ENCODE measurements at places on chromosomes 5 and 9.
A peak's percentile ranks its signal among the peaks of the same experiment; 100 is the strongest.

GRCh38 chr5:27516437-27516836 is 478.1 kb upstream of the CDH9 start:
- DNase-seq = no peak

- DNase-seq = no peak
Measured at GRCh38 chr5:178189433-178189832, 2.3 kb upstream of the GMCL2 start.

- no peak for DNase-seq
Measured at GRCh38 chr9:18673179-18673578, 199.2 kb downstream of the ADAMTSL1 start.

- no peak for DNase-seq
Measured at GRCh38 chr5:56052735-56053134, 58.0 kb upstream of the IL6ST start.

DNA sequence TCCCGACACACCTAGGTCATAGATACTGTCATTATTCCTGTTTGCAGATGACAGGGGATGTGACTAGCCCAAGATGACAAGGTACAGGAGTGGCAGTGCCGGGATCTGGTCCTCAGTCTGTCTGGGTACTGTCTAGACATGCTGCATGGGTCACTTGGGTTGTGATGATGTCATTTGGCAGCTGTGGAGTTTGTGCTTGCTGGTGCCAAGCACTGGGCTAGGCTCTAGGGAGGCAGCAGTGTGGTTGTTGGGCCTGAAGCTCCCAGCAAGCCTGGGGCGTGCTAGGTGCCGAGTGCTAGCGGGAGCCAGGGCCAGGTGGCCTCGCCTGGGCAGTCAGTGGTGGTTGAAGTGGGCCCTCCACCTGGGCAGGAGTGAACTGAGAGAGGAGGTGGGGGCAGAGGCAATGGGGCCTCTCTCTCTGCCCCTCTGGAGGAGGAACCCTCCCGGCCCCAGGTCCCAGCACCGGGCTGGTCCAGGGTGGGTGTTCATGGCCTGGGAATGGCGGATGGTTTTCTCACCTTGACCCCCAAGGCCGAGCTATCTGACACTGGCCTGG is 8.8 kb upstream of the ASB6 start:
- DNase-seq = no peak

DNA sequence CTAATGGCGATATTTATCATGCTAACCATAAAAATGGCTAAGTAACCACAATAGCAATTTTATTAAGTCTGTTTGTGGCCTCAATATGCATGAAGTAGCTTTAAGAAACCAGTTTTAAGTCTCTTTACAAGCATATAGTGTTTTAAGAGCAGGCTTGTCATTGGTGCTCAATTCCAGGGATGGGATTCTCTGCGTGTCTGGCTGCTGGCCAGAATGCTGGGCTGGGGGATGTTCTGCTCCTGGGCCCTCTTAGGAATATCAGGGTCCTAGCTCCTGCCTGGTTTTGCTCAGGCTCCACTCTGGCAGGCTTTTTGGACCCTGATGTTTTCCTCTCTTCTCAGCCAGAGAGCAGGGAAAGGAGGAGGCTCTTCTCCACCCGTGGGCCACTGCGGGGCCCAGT is 127.2 kb downstream of the PDE8B start:
- no peak for DNase-seq

GRCh38 chr5:40853632-40854192 is 12.5 kb downstream of the CARD6 start:
- no peak for DNase-seq

GRCh38 chr9:138104251-138105122 is 226.9 kb downstream of the CACNA1B start:
- no peak for DNase-seq

- no peak for DNase-seq
Measured at GRCh38 chr9:136321561-136321960, 5.8 kb upstream of the GPSM1 start.

DNA sequence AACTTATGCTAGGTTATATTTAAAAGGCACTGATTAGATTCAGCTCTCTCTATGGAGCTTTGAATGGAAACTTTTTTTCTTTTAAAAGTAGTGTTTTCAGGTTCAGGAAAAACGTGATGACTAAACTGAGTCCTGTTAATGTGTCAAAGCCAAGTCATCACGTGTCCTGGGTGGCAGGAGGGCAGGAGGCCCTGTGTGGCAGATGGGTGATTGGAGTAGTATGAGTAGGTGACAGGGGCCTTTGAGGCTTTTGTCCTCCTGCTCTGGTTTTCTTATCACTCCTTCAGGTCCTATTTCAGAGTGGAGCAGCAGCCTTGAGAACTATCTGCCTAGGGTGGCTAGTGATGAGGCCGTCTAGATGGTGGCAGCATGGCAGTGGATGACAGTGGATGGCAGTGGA is 17.7 kb upstream of the CARTPT start:
- DNase-seq = no peak

DNA sequence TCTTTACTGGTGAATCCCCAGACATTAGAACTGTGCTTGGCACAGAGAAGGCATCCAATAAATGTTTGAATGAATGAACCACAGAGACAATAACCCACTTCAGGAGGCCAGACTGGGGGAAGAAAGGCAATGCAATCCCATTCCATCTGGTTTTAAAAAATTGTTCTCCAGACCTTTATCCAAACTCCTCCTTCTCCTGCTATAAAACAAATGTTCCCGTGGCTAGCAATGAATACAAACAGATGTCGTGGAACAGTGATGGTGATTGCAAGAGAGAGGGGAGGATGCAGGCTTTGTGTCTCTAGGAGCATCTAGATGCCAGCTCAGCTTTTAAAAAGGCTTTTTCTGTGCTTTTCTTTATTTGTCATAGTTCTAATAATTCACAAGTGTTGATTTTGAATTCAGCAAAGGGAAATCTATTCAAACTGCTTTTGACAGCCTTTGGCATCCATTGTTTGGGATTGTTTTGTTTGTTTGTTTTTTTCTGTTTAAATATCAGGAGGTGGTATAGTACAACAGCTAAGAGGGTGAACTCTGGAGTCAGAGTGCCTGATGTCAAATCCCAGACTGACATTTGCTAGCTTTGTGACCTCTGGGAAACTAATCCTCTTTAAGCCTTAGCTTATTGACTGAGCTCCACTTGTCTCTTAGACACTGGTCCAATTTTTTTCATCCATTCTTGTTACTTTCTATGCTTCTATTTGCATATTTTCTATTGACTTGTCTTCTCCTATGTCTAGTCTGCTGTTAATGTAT is 59.1 kb downstream of the TNFSF15 start:
- DNase-seq = peak; percentile 30

- no peak for DNase-seq
Measured at GRCh38 chr5:76180814-76181805, 97.9 kb downstream of the SV2C start.

DNA sequence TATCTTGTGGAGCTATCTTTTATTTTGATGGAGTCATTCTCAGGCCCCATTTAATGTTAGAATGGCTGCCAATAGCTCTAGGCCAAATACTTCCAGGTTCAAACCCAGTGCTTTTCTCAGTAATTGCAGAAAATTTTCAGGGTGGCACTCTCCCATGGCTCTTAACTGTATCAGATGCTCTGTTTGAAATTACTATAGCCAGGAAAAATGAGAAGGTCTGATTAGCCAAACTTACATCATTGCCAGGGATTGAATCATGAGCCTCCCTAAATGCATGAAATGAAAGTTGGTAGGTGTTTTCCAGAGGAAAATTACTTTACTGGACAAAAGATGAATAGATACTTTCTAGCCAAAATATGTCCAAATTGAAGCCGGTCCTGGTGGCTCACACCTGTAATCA is 404.8 kb downstream of the MAT2B start:
- no peak for DNase-seq

GRCh38 chr5:1106385-1107166 is 5.3 kb downstream of the SLC12A7 start:
- DNase-seq = no peak

DNA sequence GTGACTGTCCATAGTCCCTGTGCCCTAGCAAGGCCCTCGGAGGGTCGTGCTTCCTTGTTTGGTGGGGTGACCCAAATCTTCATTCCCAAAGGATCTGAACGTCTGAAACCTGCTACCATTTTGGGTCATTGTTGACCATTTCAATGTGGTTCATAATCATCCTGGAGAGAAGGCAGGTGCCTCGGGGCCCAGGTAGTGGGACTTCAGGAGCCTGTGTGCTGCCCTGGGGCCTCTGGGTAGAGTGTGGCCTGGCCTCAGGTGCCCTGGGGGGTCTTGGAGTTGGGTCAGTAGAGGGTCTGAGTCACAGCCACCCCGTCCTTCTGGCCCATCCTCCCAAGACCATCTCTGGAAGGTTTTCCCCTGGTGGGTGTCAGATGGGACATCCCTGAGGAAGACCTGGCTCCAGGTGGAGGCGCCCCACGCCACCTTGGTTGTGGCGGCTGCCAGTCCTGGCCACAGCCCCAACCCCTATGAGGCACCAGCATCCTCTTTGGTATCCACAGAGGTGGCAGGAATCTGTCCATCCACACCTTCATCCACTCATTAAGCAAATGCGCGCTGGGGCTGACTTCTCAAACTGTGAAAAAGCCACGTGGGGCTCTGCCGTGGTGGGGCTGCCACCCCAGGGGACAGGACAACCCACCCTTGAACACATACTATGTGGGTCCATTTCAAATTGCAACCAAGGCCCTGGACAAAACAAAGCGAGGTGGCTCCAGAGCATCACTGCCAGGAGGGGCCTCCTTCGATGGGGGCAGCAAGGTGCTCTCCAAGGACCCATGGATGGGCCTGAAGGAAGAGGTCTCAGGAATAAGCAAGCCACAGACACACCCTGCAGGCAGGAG is 41.6 kb upstream of the FCN1 start:
- DNase-seq = no peak

GRCh38 chr5:113663879-113664541 is 150.5 kb downstream of the YTHDC2 start:
- DNase-seq = peak; percentile 19

- no peak for DNase-seq
Measured at GRCh38 chr9:134338394-134339182, 12.3 kb downstream of the RXRA start.

DNA sequence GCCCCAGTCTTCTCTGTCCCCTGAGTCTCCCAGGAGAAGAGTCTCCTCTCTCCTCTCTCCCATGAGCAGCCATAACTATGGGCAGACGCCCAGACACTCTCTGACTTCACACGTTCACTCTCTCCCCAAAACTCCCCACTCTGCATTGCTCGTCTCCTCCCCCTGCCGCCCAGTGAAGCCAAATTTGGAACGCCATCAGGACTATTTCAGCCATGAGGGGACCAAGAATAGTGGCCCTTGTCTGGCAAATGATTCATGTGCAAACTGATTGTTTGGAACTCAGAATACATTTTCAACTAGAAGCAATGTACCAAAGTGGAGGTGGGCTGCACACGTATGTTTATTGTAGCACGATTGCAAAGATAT is 20.9 kb downstream of the CMBL start:
- no peak for DNase-seq

- DNase-seq = no peak
Measured at GRCh38 chr5:119048246-119048645, 22.6 kb upstream of the DMXL1 start.

DNA sequence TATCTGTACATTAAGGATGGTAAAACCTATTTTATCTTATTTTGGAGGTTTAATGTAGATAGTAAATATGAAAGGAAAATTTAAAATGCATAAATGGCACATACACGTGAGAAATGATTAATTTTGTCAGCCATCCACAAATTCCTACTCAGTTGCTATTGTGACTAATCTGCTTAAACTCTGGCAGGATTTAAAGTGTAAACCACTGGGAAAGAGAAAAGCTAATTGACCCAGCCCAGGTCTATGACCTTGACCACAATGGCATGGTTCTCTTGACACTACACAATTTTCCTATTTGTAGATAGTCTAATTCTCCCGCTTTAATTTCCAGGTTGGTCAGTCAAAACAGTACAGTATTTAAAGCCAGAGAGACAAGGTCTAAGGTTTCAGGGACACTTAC is 459.0 kb upstream of the KLF4 start:
- no peak for DNase-seq

GRCh38 chr5:173663352-173664153 is 47.1 kb upstream of the BOD1 start:
- DNase-seq = no peak

GRCh38 chr5:168106008-168106761 is 185.3 kb upstream of the WWC1 start:
- DNase-seq = no peak

DNA sequence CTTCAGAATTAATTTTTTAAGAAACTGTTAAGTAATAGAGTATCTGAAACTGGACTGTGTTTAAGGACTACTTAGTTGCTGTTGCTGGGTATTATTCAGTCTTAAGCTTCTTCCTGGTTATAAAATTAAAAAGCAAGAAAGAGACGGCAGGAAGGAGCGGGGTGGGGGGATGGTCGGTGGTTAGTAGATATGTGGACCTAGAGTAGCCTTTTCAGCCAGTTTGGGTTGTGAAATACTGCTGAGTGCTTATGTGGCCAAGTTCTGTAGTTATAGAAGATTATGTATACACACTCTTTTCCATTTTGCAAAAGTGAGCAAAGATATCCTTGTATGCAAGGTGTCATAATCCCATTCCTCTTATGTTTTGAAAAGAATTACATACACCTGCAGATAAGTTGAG is 28.5 kb downstream of the TRIO start:
- no peak for DNase-seq

DNA sequence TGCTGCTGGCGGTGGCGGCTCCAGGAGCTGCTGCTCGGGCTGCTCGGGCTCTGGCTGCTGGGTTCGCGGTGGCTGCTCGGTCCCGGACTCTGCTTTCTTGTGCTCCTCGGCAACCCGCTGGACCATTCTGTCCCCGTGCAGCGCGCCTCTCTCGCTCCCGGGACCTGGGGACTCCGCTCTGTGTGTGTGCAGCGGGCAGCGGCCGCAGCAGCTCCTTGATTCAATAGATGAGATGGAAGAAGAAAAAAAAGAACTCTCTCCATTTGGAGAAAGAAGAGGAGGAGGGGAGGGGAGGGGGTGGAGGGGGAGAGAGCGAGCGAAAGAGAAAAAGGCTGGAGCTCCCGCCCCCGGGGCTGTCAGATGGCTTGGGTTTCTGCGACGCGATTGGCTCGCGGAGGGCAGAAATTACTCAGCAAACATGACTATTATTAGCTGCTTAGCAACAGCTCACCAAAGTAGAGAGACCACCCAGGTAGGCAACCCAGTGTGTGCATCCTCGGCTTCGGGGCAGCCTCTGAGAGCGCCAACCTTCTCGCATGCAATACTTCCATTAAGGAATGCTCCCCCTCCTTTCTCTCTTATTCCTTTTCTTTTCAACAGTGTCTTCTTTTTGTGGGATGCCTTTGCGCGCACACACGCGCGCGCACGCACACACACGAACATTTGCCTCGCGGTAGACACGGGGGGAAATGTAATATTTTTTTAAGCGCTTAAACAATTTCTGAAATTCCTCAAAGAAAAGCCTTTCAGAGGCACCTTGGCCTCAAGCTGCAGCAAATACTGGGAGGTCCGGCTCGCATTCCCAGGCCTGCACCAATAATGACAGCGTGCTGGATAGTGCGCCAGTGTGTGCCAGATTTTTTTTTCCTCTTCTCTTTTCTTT is 7.6 kb downstream of the PTCH1 start:
- peak; percentile 84 for DNase-seq
